ENCODE measurements at places on chromosomes 4 and X.

DNA sequence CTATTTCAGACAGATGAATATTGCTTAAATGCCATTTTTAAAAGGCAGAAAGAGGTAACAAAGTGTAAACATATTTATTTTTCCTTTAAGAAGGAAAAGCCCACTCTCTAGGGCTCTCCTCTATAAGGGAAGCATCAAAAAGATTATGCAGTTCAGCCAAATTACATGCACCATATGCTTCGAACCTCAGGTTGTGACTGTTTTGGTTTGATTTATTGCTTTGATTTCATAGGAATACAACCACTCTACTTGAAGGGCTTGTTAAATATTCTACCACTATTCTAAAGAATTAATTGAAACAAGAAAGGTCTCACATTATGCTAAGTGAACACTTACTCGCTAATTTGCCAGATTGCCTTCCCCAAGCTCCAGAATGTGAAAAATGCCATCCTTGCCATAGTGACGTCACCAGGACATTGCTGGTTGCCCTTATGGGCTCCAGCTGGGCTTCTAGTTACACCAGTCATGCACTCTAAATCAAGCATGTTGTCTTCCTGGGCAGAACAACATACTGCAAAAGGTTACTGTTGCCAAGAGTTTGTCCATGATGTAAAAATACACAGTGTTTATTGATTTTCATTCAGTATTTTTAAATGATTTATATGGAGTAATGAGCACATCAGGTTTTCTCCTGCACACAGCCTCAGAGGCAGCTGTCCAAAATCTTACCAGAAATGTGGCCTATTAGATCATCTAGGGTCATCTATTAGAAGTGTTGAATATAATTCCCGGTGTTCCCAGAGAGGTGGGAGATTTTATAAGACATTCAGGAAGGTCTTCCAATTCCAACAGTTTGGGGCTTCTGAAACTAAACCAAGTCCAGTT is 164.4 kb upstream of the RAPGEF2 start:
- H3K27ac ChIP-seq: no peak overlapping the region
- no peak overlapping the region for H3K4me3 ChIP-seq
- no peaks in the 10 kb centered on the region for H3K27me3 ChIP-seq
- DNase-seq: no peak

- no peaks in the 10 kb centered on the region for H3K4me1 ChIP-seq
- DNase-seq: no peak
- H3K27me3 ChIP-seq: no peaks in the 10 kb centered on the region
- H3K27ac ChIP-seq: no peak overlapping the region
- H3K36me3 ChIP-seq: no peaks in the 10 kb centered on the region
- H3K4me3 ChIP-seq: no peak overlapping the region
Measured at GRCh38 chrX:37796805-37797204, 16.9 kb downstream of the CYBB start.

DNA sequence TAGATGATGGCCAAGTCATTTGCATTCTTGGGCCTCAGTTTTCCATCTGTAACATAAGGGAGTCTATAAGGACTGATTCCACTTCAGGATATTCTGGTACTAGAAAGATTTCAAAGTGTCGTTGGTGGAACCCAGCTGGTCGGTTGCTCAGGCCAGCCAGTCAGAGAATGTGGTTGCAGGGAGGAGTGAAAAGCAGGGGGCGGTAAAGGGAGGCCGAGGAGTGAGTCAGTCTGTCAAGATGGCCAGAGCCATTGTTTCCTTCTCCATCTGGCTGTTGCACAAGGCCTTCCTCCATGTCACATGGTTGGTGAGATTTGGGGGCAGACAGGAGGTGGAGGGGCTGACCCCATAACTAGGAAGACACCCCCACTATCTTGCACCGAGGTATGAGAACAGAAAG is 38.2 kb downstream of the STARD8 start:
- no peak for DNase-seq
- H3K36me3 ChIP-seq: no peaks in the 10 kb centered on the region
- H3K4me1 ChIP-seq: peaks cover 38% of the 10 kb centered on the region
- H3K27ac ChIP-seq: no peak overlapping the region
- peak overlapping the region; percentile 79 for H3K4me3 ChIP-seq
- no peaks in the 10 kb centered on the region for H3K27me3 ChIP-seq

GRCh38 chr4:189988877-189989431 is 38.1 kb downstream of the FRG2 start:
- no peak overlapping the region for H3K4me3 ChIP-seq
- no peak for DNase-seq
- H3K36me3 ChIP-seq: no peaks in the 10 kb centered on the region
- H3K27ac ChIP-seq: no peak overlapping the region
- H3K27me3 ChIP-seq: no peaks in the 10 kb centered on the region

DNA sequence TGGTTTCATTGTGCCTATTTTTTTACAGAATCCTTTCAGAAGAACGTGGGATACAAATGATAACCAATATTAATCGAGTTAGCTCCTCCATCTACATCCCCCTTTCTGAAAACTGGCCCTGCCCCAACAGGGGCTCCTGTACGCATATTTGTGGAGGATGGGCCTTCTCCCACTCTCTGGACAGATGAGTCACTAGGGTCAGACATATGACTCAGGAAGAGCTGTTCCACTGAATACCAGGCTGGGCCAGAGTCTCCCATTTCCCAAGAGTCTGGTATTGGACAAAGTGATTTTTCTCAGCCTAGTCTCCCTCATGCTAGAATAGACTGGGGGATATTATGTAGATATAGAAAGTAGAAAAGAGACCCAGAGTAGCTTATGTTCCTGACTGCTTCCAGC is 142.4 kb downstream of the TSPAN5 start:
- H3K4me3 ChIP-seq: peak overlapping the region; percentile 59
- H3K36me3 ChIP-seq: peaks cover 17% of the 10 kb centered on the region
- H3K27ac ChIP-seq: peak overlapping the region; percentile 9
- DNase-seq: no peak
- peaks cover 80% of the 10 kb centered on the region for H3K4me1 ChIP-seq
- no peaks in the 10 kb centered on the region for H3K27me3 ChIP-seq

DNA sequence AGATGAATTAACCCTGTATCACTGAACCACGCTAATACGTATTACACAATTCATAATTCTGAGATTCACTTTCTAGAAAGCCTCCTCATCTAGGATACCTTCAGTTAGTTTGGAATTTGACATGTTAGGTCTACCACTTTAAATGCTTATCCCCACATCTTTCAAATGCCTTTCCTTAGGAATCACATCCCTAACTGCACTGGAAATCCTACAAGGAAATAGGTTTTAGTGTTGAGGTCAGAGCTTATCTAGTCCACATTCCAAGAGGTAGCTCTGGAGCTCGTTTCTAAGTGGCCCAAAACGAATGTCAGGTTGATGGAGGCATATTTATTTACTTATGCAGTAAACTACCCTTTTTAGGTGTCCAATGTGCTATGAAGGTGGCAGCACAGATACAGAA is 18.0 kb downstream of the PDHA1 start:
- H3K4me3 ChIP-seq: no peak overlapping the region
- H3K27ac ChIP-seq: no peak overlapping the region
- H3K4me1 ChIP-seq: no peaks in the 10 kb centered on the region

DNA sequence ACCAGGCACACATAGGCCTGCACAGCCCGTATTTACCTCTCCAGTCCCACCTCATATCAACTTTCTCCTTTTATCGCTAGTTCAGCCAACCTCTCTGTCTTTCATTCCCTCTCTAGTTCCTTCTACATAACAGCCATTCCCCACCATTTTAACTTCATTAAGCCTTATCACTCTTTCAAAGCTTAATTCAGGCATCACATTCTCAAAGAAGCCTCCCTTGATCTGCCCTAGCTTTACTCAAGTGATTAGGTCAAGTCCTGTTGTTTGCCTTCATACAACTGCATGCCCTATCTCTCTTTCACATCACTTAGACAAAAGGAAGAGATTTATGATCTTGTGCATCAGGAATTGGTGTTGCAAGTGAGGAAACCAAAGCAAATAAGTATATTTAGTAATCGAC is 74.2 kb downstream of the ALPK1 start:
- peaks cover 5% of the 10 kb centered on the region for H3K36me3 ChIP-seq
- no peak overlapping the region for H3K4me3 ChIP-seq
- no peak for DNase-seq
- no peak overlapping the region for H3K27ac ChIP-seq
- H3K4me1 ChIP-seq: peaks cover 6% of the 10 kb centered on the region
- H3K27me3 ChIP-seq: peaks cover 7% of the 10 kb centered on the region

GRCh38 chr4:125728568-125728967 is 413.8 kb downstream of the FAT4 start:
- H3K4me1 ChIP-seq: peaks cover 18% of the 10 kb centered on the region
- no peak overlapping the region for H3K4me3 ChIP-seq
- no peak for DNase-seq
- H3K36me3 ChIP-seq: no peaks in the 10 kb centered on the region

- DNase-seq: no peak
- H3K27ac ChIP-seq: no peak overlapping the region
- no peak overlapping the region for H3K4me3 ChIP-seq
- no peaks in the 10 kb centered on the region for H3K27me3 ChIP-seq
Measured at GRCh38 chrX:37755025-37755424, 24.8 kb upstream of the CYBB start.

GRCh38 chrX:105781804-105782203 is 40.5 kb upstream of the NRK start:
- DNase-seq: no peak
- no peak overlapping the region for H3K4me3 ChIP-seq
- H3K36me3 ChIP-seq: no peaks in the 10 kb centered on the region
- H3K27me3 ChIP-seq: no peaks in the 10 kb centered on the region
- H3K27ac ChIP-seq: no peak overlapping the region

DNA sequence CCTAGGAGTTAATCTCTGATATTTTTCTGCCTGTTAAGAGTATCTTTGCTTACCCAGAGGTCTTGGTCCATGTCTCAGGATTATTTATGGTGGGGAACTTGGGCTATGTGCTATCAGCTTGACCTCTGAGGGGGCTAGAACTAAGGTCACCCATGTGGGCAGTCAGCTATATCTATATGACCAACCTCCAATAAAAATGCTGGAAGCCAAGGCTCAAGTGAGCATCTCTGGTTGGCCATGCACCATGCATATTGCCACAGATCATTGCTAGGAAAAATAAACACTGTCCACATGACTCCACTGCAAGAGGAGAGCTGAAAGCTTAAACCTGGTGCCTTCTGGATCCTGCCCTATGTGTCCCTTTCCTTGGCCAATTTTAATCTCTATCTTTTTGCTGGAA is 196.5 kb upstream of the SLC7A11 start:
- H3K4me1 ChIP-seq: peaks cover 19% of the 10 kb centered on the region
- H3K4me3 ChIP-seq: no peak overlapping the region
- H3K27me3 ChIP-seq: no peaks in the 10 kb centered on the region

DNA sequence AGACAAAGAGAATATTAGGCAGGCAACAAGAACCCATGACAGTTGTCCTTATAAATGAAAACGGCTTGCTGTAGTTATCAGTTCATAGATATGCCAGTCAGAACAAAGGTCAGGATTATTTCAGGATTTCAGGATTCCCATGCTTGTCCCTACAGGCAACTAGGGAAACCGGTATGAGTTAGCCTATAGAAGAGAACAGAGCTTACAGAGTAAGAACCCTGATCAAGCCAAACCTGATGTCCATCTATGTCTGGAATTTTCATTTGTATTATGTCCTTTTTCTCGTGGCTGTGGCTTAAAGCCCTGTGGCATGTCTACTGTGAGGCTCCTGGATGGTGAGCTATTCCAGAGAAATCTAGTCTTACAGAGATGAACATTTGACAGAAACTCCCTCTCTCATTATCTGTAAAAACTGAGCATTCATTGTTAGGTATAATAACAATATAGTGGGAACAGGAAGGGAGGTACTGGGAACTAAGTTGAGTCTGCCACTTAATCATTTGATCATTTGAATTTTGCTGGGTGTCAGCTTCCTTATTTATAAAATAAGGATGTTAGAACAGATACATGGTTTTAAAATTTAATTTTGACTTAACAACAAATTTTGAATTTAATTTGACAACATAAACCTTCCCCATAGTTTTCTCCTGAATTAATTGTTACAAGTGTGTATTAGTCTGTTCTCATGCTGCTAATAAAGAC is 129.5 kb upstream of the KLF3 start:
- no peak for DNase-seq
- no peak overlapping the region for H3K4me3 ChIP-seq
- no peaks in the 10 kb centered on the region for H3K36me3 ChIP-seq
- no peaks in the 10 kb centered on the region for H3K27me3 ChIP-seq
- H3K27ac ChIP-seq: no peak overlapping the region
- H3K4me1 ChIP-seq: peaks cover 33% of the 10 kb centered on the region

DNA sequence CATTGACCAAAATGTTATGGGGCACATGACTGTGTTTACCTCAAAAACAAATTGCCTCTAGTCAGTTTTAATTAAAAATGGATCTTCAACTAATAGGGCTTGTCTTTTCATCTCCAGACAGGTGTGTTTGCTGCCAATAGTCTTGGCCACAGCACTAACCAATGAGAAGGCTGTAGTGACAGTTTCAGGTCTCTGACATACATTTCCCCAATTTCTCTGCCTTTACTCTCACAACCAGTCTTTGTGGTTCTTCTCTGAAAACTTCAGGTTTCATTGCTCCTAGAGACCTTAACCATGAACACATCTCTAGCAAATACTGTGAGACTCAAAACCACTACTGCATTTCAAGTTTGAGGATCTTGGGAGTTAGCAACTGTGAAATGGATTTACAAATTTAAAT is 3.5 kb upstream of the EDNRA start:
- H3K27me3 ChIP-seq: peaks cover 42% of the 10 kb centered on the region
- no peaks in the 10 kb centered on the region for H3K36me3 ChIP-seq
- H3K27ac ChIP-seq: no peak overlapping the region

DNA sequence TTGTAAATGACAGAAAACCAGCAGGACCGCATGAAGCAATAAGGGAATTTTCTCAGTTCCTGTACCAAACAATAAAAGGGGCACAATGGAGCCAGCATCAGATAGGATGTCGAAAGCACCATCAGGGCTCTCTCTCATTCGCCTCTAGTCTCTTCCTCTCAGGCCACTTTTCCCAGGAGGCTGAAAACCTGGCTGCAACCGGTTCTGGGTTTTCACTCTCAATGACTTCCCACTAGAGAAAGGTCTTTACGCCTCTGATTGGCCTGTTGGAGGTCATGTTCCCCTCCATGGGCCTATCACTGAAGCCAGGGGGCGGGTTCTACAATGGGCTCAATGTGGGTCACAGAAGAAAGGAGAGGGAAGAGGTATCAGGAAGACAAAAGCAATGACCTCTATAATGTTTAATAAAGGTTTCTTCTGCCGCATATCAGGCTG is 29.3 kb downstream of the ZNF827 start:
- peaks cover 42% of the 10 kb centered on the region for H3K4me1 ChIP-seq
- peak; percentile 28 for DNase-seq
- H3K27me3 ChIP-seq: no peaks in the 10 kb centered on the region
- H3K36me3 ChIP-seq: peaks cover 35% of the 10 kb centered on the region
- peak overlapping the region; percentile 18 for H3K27ac ChIP-seq
- no peak overlapping the region for H3K4me3 ChIP-seq

GRCh38 chr4:89108091-89108490 is 3.2 kb upstream of the TIGD2 start:
- H3K36me3 ChIP-seq: peaks cover 8% of the 10 kb centered on the region
- no peak for DNase-seq
- H3K27me3 ChIP-seq: peaks cover 33% of the 10 kb centered on the region
- no peak overlapping the region for H3K27ac ChIP-seq
- peaks cover 27% of the 10 kb centered on the region for H3K4me1 ChIP-seq

DNA sequence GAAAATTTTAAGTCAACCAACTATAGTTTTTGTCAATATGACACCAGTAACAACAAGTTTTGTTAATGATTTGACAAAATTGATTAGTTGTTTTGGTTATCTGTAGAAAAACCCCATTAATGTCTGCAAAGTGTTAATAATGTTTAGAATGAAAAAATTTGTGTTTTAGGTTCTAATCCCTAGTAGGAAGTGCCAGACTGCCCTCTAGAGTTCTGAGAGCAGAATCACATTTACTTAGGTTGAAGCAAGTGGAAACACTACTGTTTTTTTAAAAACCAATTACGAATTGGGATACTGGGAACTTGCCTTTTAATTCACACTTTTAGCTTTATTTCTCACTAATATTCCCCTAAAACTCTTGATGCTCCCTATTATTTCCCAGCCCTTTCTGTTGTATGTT is 101.1 kb upstream of the CYLC1 start:
- H3K4me3 ChIP-seq: peak overlapping the region; percentile 58
- H3K36me3 ChIP-seq: no peaks in the 10 kb centered on the region
- no peaks in the 10 kb centered on the region for H3K27me3 ChIP-seq
- no peak for DNase-seq
- peaks cover 5% of the 10 kb centered on the region for H3K4me1 ChIP-seq

Data from nephron progenitor cell (in vitro differentiated cells).